ENCODE measurements at places on chromosomes 6 and 20.

DNA sequence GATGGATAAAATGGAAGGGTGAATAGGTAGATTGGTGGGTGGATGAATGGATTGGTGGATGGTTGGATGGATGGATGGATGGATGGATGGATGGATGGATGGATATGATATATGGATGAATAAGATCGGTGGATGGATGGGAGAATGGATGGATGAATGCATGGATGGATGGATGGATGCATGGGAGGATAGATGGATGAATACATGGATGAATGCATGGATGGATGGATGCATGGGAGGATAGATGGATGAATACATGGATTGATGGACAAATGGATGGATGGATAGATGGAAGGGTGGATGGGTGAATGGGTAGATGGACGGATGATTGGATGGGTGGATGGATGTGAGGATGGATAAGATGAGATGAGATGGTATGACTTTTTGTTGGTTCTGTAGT, 95.7 kb upstream of the DUSP22 start:
- DNase-seq = no peak

- no peak for DNase-seq
These were observed 259.0 kb upstream of the OPRM1 start for GRCh38 chr6:153780011-153780410.

DNA sequence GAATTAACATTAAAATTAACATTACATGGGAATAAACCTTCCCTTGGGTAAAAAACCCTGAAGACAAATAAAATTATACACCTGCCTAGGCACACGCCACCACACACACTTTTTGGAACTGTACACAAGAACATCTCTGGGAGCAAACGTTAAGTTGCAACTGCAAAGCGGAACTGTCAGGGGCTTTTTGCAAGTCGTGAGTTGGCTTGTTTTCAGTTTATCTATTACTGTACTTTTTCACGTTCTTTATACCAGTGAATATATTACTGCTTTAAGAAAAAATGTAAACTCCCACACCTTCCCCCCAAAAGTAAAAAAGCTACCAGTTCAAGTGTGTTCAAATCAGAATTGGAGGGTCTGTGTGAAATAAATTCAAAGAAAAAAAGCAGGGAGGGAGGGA, 65.5 kb upstream of the NFATC2 start:
- no peak for DNase-seq

GRCh38 chr20:57676589-57677583, 32.9 kb downstream of the PMEPA1 start:
- no peak for DNase-seq

DNA sequence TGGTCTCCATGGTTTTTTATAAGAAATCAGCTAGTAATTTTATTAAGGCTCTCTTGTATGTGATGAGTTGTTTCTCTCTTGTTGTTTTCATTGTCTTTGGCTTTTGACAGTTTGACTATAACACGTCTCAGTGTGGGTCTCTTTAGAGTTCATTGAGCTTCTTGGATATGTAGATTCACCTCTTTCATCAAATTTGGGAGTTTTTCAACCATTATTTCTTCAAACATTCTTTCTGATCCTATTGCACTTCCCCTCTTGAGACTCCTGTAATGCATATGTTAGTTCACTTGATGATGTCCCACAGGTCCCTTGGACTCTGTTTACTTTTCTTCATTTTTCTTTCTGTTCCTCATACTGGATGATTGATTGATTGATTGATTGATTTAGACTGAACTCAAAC, 7.0 kb upstream of the BAG2 start:
- DNase-seq = no peak

GRCh38 chr6:3120765-3121089, 2.2 kb downstream of the BPHL start:
- DNase-seq = no peak

DNA sequence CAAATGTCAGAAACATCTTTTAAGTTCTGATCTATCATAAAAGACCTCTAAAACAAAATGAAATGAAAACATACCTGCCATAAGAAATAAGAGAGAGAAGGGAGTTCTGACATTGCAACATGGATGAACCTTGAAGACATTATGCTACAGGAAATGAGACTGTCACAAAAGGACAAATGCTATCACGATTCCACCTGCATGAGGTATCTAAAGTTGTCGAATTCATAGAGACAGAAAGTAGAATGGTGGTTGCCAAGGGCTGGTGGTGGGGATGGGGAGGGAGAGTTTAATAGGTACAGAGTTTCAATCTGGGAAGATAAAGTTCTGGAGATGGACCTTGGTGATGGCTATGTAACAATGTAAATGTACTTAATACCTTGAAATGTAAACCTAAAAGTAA, 3.3 kb downstream of the EZR start:
- no peak for DNase-seq

DNA sequence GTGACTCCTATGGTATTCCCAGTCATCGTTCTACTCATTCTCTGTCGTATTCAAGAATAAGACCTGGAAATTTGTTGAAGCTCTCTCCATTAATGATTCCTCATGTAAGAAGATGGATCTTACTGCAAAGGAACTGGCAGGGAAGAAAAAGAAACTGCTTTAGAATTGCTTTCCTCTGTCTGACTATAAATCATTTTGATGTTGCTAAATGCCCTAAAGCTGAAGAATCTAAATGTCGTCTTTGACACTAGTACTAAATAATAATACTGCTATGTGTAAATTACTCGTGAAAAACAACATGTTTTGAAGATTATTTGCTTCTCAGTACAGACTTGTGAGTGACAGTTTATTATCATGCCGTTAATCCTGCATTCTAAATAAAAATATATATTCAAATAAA, 20.5 kb upstream of the MYLIP start:
- no peak for DNase-seq

DNA sequence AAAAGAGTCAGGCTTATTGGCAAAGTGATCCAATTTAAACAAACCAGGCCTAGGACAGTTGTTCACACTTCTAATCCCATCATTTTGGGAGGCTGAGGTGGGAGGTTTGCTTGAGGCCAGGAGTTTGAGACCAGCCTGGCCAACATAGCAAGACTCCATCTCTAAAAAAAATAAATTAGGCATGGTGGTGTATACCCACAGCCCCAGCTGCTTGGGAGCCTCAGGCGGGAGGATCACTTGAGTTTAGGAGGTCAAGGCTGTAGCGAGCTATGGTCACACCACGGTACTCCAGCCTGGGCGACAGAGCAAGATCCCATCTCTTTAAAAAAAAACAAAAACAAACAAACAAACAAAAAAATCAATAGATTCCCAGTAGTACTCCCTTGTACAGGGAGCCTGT, 86.8 kb downstream of the SASH1 start:
- DNase-seq = no peak

- DNase-seq = no peak
These were observed 844 bp upstream of the ABRACL start for GRCh38 chr6:139027620-139028182.

DNA sequence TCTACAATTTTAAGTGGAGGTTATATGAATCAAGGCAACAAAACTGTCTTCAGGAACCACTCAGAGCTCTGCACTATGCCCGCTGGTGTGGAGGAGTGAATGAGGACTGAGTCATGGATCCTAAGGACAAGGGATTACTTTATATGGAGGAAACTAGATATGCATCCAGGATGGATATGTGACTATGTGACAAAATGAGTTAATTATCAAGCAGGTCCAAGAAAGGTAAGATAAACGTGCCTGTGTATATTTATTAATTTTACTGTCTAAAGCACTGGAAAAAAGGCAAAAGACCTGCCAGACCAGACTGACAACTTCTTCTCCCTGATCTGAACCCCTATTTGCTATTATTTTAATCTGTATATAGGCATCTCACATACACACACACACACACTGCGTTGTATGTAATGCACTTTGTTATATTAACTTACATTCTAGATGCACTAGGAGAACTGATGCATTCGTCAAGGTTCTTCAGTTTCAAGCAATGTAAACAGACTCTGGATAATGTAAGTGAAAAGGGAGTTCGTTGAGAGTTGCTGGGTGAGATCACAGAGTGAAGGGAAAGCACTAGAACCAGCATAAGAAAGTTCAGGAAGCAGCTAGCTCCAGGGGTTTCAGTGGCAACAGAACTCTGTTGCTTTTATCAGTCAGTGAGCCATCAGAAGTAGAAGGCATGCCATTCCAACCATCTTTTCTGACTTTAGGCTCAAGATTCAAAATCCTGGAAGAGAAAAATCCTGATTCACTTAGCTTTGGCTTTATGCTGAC, 26.4 kb upstream of the ADGRG6 start:
- DNase-seq = no peak

DNA sequence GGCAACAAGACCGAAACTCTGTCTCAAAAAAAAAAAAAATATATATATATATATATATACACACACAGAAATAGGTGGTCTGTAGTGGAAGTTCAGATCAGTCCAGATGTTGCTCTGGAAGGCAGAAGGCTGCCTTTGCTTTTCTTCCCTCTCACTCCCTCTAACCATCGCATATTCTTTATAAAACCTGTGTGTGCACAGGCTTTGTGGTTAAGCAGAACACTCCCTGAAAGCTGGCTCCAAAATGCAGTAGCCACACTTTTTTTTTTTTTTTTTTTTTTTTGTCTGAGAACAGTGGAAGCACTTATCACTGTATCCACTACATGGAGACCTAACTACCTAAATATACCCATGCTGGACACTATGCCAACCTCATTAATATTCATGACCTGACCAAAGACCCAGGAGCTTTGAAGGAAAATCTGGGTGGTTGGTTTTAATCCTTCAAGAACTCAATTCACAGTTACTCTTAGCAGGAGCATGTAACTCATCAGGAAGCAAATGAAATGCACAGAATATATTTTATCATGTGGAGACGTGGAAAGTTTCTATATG, 20.0 kb upstream of the GFOD1 start:
- DNase-seq = no peak

DNA sequence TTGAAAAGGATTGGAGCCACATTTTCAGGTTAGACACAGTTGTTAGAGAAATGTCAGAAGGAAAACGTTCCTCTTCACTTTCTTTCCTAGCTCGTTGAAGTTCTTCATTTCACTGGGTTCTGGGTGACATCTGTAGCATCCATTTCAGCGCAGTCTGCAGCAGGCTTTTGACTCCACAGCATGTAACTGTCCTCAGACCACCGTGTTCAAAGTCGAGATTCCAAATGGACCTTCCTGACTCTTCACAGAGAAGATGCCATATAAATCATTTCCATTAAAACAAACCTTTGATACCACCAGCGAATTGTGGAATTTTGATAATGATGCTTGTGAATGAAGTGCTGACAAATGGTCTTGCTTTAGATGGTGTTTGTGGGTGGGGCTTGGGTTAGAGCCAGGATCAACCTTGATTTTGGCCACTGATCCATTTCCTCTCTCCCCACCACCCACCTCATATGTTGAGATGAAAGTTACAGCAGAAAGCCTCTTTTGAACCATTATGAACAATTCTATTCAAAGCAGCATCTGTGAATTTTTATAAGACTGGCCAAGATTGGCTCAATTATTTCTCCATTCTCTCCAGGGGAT, 185.3 kb upstream of the PREP start:
- no peak for DNase-seq

DNA sequence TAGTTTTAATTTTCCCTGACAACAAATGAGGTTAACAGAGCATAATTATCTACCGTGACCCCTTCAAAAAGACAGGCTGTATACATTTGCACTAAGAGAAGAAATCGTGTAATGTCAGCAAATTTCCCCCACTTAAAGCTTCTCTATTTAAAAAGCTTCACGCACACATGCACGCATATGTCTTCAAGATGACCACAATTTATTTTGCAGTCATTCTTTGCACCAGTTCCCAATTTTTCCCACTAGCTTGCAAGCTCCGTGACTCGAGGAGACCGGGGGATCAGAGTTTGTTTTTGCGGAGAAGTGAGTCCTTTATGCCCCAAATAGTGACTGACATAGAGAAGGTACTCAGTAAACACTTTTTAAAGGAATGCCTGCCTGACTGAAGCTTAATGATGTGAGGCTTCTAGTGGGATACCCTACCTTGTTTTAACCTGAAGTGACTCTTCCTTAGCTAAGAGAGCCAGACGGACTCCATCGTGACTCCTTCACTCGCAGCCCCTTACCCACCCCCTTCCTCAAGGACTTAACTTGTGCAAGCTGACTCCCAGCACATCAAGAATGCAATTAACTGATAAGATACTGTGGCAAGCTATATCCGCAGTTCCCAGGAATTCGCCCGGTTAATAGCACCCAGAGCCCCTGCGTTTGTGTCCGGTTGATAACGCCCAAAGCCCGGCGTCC, 9.3 kb upstream of the NQO2 start:
- no peak for DNase-seq

DNA sequence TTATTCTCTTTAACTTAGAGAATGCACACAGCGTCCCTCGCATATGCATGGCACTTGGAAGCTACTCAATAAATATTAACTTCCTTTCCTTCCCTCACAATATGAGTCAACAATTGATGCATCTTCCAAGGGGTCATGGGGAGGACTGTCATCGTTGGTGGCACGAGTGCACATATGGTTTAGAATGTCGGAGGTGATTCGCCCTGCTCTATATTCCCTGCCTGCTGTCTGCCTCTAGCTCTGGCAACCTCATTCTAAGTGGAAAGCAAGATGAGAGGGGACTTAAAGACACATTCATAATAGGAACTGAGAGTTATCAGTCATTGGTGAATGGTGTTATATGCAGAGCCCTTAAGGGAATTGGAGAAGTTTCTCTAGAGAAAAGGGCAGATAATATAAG, 44.6 kb downstream of the MAK start:
- DNase-seq = no peak

DNA sequence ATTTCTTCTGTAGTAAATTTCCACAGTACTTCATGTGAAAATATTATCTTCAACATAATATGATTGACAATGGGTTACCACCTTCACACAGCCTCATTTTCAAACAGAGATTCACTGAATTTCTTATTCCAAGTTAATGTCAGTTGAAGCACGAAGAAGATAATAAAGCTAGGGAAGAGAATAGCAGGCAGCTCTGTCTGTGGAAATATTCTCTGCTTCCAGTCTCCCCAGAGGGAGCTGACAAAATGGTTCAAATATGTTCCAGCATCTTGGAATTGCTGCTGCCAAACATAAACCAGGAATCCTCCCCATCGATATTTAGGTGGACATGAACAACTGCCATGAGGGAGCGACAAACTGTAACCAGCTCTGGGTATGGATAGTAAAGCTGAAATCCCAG, 224.8 kb downstream of the GJA1 start:
- no peak for DNase-seq

DNA sequence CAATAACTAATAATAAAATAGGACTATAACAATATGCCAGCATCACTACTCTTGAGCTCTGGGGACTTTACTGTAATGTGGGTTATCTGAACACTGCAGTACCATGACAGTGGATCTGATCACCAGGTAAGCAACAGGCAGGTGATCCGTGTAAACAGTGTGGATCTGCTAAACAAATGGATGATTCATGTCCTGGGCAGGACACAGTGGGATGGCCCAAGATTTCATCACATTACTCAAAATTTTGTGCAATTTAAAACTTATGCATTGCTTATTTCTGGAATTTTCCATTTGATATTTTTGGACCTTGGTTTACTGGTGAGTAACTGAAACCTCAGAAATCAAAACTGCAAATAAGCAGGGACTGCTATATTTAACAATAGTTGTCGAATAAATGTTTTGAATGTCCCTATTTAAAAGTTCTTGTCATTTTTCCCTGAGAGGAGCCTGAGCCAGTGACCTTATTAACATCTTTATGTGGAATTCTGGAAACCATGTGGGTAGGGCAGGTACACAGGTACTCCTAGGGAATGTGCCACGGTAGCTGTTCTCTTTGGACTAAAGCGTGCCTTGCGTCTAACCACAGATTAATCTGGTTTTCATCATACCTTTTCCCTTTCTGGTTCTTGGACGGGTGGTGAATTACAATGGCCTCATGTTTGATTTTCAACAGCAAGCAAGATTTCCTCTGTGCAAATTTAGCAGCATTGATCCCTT, 214.5 kb upstream of the SASH1 start:
- no peak for DNase-seq

All from C1 segment of cervical spinal cord (tissue), 14 donors.